ENCODE measurements at places on chromosomes 11 and 22.
A peak's percentile ranks its signal among the peaks of the same experiment; 100 is the strongest.

DNA sequence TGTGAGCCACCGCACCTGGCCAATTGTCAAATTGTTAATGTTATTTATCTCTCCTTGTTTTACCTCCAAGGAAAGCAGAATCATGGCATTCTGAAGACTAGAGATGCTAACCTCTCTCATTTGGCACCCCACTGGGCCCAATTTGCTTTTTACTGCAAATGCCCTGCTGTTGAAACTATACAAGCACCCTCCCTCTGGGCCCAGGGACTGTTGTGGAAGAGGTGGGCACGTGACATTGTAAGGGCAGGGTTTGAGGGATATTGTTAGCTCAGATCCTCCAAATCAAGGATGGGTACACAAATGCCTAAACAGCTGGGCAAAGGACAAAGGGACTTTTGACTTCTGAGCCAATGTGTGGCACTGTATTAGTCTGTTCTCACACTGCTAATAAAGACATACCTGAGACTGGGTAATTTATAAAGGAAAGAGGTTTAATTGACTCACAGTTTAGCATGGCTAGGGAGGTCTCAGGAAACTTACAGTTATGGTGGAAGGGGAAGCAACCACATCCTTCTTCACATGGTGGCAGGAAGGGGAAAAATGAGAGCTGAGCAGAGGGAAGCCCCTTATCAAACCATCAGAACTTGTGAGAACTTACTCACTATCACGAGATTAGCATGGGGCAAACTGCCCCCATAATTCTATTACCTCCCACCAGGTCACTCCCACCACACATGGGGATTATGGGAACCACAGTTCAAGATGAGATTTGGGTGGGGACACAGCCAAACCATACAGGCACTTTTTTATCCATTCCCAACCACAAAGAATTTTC lies 6.5 kb upstream of the ALDH3B2 start:
- no peak for DNase-seq

GRCh38 chr22:26646158-26646557 lies 11.2 kb upstream of the MIAT start:
- DNase-seq: no peak

DNA sequence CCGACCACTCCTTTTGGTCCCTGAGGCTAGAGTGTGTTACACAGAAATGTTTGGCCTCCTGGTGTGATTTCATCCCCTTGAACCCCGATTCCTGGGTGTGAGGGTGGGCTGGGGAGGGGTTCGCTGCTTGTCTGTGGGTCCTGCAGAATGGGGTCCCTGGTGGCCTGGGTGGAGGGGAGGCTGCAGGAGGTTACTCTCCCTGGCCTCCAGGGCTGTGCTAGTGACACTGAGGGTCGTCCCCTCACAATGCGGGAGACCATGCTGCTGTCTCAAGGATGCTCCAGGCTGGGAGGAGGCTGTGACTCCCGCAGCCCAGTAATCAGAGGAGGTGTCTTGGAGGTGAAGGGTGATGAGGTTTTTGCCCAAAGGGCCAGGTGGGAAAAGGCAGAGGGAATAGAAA lies 17.0 kb upstream of the OMP start:
- no peak for DNase-seq

GRCh38 chr11:69292221-69292648 lies 1.7 kb upstream of the MYEOV start:
- peak; percentile 64 for DNase-seq

- DNase-seq: no peak
These were observed 16.6 kb downstream of the MED15 start for GRCh38 chr22:20524004-20524481.

DNA sequence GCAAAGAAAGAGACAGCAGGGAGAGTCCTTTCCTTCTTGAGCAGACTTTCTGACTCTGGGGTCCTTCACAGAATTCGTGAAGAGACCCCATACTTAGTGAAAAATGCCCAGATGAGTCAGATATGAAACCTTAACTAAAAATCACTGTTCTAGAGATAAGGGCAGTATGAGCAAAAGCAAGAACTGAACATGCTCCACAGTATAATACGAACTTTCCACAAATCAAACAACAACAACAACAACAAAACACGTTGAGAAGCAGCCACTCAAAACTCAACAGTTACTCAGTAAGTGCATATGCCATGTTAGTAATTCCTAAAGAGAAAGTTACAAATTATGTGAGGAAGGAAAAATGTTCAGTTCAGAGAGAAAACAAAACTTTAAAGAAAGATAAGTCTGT lies 44.3 kb downstream of the PITPNB start:
- DNase-seq: no peak

All from stimulated activated CD4-positive, alpha-beta T cell treated with anti-CD3 and anti-CD28 coated beads, Interleukin-4, amount 100 ng/mL, for 1 hour (primary cell).